ENCODE measurements at places on chromosomes 7 and 10.
A peak's percentile ranks its signal among the peaks of the same experiment; 100 is the strongest.

GRCh38 chr7:271266-272107 is 18.5 kb upstream of the FOXL3 start:
- DNase-seq, result no peak

GRCh38 chr7:123935436-123936381 is 10.7 kb downstream of the SPAM1 start:
- no peak for DNase-seq

DNA sequence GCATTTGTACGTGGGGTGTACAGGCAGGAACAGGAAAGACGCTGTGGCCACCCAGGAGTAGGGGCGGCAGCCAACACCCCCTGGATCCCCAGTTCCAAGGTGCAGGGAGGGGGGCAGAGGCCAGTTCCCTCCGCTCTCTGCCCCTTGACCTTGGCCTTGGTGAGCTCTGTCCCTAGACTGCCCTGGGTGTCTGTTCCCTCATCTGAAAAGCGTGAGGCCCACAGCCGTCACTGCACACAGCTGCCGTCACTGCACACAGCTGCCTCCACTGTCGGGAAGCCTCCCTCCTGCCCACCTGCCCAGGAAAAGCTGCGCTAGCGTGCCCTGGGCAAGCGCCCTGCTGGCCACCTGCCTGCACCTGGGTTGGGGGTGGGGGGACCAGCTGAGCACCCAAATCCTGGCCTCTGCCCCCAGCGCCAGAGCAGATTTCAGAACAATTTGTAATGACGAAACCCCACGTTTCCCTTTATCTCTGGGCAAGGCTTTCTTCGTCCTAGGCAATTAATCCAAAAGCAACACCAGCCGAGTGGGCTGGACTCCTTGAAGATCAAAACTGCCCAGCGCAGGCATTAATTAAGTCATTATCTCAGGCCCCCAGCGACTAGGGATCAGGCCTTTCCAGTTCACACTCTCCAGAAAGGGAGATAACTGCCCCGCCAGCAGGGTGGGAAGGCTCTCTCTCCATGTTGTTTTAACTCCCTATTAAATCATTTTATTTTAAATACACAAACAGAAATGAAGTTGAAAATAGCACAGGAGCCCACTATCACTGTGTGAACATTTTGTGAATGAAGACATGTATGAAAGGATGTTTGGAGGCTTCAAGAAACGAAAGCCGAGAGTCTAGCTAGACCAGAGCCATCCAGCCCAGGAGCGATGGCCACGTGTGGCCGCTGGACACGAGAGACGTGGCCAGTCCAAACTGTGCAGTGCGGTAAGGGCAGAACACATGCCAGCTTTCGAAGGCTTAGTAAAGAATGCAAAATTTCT is 4.0 kb upstream of the PDGFA start:
- DNase-seq, result no peak

DNA sequence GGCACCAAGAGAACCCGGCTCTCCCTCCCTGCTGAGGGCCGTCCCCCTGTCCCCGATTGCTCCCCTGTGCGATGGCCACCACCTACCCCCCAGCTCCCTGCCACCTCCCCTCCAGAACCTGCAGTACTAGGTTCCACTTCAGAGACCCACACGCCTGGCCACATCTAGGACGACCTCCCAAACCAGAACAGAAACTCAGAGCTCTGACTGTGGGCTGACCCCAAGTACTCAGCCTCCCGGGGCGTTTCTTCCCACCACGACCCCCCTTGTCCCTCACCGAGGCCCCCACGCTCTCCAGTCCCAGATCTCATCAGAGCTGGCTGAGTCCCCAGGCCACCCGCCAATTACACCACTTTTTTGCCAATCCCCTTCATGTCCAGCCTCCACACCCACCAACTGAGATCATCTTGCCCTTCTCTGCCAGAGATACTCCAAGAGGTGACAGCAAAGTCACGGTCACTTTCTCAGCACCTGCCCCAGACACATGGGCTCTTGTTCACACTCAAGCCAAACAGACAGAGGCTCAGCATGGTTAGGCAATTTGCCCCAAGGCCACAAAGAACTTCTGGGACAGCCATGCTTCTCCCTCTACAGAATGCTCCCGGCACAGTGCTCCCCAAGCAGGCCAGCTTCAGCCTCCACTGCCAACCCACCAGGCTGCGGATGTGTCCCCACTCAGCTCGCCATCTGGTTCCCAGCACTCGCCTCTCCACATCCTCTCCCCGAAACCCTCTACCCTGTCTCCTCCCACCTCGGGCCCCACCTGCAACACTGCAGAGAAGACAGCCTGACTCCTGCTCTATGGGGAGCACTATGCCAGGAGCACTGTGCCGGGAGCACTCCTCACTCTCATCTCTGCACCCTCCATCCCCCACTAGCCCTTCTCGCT is 4.7 kb downstream of the TMEM120A start:
- no peak for DNase-seq

DNA sequence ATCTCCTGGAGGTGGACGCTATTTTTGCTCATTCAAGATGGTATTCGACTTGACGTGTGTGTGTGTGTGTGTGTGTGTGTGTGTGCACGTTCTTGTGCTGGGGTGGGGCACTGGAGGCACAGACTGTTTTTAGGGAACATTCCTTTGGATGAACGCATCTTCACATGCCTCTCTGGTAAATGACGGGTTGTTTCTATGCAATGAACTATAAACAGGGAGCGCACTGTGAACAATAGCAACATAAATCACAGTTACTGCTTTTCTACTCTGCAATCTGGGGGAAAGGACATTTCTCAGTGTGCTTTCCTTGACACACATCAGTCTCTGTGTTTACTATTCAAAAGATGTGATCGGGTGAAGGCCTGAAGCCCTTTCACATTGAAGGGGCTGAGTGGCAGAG is 120.1 kb upstream of the PITRM1 start:
- no peak for DNase-seq

- no peak for DNase-seq
Measured at GRCh38 chr7:84533182-84533581, 338.6 kb upstream of the SEMA3A start.

DNA sequence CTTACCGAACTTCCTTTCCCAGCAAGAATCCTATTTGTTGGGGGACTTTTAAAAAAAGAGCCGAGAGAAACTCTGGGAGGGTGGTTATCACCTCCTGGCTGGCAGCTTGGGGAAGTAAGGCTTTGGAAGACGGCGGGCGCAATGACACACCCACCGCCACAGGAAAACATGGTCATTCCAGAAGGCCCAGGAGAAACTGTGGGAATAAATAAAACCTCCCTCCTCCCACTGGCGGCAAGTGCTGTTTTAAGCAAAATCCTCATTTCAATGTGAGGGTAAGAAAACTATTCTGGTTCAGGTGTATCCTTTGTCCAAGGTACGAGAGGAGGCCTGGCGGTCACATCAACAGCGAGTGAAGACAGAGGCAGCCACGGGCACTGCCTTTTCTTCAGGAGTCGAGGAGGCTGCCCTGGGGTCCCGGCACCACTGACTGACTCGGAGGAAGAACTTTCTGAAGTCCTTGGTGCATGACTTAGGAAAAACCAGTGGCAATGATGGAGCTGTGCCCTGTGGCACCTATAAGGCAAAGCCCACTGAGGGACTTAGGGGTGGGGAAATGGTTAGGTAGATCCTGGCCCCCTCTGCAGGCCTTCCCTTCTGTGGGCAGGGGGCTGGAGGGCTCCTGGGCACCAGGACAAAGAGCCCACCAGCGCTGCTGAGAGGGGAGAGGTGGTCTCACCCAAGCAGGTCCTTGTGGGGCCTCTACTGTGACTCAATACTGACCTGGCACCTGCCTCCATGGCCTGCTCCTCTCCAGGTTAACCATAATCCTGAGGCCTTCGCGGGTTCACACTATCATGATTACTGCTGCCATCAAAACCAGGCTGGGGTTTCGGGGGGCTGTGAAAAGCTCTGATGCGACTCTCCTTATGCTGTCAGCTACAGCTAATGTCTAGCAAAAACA is 21.4 kb downstream of the DNAJB12 start:
- no peak for DNase-seq

DNA sequence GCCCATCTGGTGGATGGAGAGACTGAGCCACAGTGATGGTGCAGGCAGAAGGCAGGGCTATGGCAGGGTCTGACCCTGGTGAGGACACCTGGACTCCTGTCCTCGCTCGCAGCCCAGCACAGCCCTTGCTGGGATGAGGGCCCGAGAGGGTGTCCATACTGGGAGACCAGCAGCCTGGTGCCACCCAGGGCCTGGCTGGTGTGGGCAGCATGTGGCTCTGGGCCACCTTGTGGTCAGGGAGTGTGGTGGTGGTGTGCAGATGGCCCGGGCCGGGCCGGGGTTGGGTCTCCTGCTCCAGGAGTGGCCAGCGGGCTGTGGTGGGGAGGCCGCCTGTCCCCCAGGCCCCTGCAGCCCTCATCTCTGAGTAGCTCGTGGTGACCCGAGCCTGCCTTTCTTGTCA is 14.9 kb downstream of the ADCY1 start:
- no peak for DNase-seq

DNA sequence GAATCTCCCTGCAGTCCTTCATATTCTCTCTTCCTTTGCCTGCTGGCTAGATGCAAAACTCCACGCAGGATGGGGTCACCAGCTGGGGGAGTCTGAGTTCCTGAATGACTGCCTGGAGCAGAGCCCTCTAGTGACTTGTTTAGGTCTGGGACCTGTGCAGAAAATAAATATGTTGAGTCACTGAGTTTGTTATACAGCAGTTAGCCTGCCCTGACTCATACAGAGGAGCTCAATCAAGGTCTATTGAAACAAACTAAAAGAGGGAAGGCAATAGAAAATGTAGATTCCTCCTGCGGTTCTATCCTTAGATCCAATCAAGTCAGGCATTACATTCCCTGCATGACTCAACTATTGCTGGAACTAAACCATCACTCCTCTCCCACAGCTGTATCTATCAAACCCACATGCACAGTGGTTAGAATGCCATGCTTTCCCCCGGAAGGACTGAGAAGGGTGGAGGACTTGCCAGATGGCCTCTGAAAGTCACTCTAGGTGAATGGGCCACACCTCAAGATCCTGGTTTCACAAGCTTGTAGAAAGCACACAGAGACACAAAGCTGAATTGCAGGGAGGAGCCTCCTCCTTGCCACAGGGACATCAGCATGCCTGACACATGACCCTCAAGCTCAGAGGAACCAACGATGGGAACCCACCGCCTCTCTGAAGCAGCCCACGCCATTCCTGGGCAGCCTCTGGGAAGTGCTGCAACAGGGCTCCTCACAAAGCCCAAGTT is 73.9 kb downstream of the SH3PXD2A start:
- peak; percentile 60 for DNase-seq

GRCh38 chr7:127504715-127505114 is 80.7 kb downstream of the GCC1 start:
- no peak for DNase-seq

DNA sequence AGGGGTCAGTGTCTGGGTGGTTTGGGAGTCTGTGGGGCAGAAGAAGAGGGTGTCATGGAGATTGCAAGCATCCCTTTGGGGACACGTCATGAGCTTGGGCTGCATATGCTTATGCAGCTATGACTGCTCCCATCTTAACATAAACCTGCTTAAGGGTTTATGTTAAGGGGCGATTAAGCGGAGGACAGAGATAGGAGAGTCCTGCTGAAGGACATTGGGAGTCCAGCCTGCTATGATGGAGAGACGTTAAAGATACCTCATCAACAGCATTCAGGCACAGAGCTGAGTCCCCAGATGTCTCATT is 76.8 kb upstream of the AKR1E2 start:
- no peak for DNase-seq

DNA sequence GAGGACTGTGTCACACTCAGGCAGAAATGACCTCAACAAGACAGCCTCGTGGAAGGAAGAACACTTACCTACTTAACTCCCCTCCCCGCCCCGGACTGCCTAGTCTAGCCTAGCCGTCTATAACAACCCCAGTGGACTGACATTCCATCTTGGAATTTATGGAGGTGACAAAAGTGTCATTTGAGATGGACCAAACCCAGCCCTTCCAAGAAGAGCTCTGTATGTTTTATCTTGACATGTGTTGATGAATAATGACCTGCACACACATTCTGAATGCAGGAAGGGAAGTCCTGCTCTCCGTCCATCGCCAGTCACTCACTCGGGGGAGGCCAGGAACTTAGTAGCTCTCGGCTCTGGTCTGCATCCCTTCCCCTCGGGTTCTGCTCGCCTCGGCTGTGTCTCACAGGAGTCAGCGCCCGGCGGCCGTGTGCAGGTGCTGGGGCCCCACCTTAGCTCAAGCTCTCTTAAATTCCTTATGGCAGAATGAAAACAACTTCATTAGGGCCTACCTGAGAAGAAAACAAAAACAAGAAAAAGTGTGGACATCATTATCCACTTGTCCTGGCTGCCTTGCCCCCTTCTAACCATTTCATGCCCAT is 140.9 kb upstream of the NPS start:
- no peak for DNase-seq

GRCh38 chr7:29877196-29877595 is 70.9 kb downstream of the WIPF3 start:
- DNase-seq, result no peak
